Daoy (cell line): ENCODE measurements at places on chromosomes 5 and 9.
A peak's percentile ranks its signal among the peaks of the same experiment; 100 is the strongest.

DNA sequence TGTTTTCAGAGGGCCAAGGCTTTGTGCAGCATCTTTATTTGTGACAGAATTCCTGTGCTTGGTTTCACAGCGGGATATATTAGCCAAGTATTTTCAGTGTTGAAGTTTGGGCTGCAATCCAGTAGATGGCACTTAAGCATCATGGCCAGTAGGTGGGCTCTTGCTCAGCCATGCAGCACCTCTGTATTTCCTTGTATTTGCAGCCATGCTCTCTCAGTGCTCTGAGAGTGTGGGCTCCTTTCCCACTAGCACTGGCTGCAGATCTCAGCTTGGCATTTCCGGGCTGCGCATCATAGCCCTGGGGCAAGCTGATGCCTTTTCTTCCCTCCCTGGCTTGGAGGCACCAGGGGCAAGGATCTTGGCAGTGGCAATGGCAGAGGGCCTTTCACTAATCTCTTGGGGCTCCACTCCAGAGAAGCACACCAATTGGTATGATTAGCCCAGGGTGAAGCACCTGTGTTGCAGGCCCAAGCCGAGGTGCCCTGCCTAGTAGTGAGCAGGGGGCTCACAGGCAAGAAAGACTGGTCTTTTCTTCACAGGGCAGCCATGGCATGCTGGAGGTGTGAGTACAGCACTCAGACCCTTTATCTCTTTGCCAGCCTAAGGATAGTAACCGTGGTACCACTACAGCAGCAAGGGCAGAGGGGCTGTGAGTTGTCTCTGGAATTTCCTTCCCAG is 48.3 kb downstream of the SLCO6A1 start:
- no peak for DNase-seq

DNA sequence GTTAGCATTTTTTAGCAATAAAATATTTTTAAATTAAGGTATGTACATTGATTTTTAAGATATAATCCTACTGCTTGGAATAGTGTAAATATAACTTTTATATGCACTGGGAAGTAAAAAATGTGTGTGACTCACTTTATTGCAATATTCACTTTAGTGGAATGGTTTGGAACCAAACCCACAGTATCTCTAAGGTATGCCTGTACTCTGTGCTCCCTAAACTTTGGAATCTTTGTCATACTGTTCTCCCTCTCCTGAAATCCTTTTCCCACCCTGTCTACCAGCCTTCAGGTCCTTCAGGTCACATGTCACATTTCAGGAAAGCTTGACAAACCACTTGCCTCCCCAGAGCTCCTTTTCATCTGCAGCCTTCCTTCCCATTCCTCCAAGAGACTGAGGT is 308.7 kb downstream of the SPOCK1 start:
- DNase-seq: no peak

- no peak for DNase-seq
These were observed 16.3 kb upstream of the LRRC14B start for GRCh38 chr5:174876-175465.

GRCh38 chr9:16651446-16651964 is 219.0 kb downstream of the BNC2 start:
- no peak for DNase-seq

GRCh38 chr9:89543111-89543510 is 45.2 kb upstream of the SEMA4D start:
- DNase-seq: no peak

DNA sequence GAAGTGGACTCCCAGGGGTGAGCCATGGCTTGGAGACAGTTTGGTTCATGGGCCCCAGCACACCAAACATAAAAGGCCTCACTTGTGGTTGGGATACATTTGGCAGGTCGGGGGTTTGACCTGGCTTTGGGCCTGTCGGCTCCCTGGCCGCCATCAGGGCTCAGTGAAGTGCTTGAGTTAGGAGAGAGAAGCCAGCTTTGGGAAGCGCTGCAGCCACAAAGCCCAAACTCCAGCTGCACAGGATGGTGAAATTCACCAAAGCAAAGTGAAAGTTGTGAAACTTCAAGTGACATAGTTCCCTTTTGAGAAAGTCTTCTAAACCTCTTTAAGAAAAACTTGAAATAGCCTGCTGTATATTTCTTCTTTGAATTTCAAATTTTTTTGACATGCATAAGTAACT is 27.5 kb downstream of the SLC46A2 start:
- no peak for DNase-seq

DNA sequence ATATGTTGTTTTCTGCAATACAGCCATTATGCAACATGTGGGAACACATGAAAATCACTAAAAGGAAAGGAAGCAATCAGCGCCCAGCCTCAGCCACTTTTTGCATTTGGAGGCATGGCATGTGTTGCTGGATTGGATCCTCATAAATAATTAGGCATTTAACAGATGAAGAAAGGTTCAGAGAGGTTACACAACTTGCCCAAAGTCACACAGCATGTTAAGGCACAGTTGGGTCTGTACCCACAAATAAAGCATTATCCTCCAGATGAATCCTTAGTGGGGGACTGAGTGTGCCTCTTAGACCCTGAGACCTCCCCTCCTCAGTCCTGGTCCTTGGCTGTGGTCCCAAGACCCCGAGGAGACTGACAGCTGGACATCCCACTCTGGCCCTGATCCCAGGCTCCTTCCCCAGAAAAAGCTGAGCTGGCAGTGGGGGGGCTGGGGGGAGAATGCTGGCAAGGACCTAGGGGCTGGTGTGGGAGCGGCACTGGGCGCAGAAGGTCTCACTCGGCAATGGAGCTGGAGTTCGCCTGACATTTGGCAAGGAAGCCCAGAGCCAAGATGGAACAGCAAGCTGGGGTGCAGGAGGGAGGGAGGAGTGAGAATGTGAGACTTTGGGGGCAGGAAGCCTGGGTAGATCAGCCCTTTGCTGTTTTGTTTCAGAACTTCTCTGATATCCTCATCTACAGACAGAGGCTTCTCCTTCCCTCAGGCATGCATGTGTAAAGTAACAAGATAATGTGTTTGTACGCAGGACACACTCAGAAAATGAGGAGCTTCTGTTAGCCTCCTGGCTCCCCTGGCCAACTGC is 6.9 kb upstream of the AKNA start:
- no peak for DNase-seq

- DNase-seq: no peak
These were observed 3.1 kb upstream of the IL7R start for GRCh38 chr5:35853631-35854030.

- DNase-seq: no peak
These were observed 182.9 kb upstream of the MEF2C start for GRCh38 chr5:89065919-89066318.

DNA sequence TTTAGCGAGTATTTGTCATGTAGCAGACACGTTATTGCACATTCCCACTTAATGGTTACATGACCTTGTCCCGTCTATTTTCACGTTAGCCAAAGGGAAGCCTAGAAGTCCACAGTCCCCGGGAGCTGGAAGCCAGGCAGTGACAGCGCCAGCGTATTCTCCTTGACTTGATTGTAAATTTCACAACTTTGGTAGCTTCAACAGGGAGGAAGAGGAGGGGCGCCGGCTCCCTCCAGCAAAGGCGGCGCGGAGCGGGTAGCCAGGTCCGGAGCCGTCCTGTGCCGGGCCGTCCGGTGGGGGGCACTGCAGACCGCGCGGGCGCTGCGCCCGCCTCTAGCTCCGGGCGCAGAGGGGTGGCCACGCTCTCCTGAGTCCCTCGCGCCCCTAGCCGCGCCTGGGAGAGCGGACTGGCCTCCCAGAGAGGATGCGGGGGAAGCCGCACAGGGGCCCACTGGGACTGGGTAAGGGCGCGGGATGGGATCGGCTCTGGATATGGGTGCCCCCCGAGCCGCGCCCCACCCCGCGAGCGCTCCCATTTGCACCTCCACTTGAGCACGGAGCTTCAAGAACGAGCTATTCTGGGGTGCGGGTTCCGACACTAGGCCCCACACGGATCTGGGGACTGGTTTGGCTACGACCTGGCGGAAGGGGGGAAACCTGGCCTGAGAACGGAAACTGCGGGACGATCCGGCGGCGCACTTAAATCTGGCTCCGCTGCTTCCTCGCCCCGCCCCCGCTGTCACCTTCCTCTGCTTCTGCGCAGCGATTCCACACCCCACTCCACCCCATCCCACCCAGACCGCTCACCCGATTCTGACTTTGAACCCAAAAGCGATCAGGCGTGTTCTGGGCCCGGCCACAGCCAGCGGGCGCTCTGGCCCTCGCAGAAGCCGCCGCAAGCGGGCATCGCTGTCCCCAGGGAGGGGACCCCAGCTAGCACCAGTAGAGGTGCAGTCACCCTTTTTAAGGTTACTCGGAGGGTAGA is 23.8 kb downstream of the KLF4 start:
- peak; percentile 78 for DNase-seq

GRCh38 chr9:68797116-68797515 is 92.1 kb downstream of the PIP5K1B start:
- DNase-seq: no peak

GRCh38 chr5:33311893-33312292 is 128.9 kb upstream of the TARS1 start:
- peak; percentile 48 for DNase-seq

DNA sequence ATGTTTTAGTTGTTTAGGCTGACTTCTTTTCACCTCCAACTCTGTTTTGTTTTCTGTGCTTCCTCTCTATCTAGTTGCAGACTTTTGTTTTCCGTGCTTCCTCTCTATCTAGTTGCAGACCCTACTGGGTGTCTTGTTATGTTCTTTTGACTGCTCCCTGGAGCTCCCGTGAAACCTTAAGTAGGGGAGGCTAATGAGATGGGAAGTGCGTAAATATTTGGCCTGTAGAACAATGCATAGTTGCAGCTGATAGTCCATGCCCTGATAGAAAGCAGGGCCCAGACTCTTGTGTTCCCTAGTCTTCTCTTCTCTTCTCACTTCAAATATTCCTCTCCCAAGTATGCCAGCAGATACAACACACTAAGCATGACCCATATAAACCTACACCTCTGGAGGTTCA is 757.0 kb downstream of the BRINP1 start:
- DNase-seq: no peak

GRCh38 chr9:16352791-16353401 is 517.6 kb downstream of the BNC2 start:
- no peak for DNase-seq

DNA sequence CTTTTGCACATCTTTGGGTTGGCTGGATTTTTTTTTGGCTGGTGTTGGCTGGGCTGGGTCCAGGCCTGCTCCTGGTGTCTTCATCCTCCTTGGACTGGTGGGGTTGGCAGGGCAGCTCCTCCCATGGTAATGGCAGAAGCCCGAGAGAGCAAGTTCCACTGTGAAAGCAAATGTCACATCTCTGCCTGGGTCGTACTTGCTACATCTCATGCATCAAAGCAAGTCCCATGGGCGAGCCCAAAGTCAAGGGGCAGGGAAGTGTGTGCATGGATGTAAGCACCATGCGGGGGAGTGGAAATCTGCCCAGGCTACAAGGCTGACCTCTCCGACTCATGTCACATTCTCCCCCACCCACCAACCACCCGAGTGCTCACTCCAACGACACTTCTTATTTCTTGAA is 26.7 kb downstream of the NKX2-5 start:
- no peak for DNase-seq

- no peak for DNase-seq
These were observed 352.0 kb downstream of the KCTD16 start for GRCh38 chr5:144522698-144523097.

DNA sequence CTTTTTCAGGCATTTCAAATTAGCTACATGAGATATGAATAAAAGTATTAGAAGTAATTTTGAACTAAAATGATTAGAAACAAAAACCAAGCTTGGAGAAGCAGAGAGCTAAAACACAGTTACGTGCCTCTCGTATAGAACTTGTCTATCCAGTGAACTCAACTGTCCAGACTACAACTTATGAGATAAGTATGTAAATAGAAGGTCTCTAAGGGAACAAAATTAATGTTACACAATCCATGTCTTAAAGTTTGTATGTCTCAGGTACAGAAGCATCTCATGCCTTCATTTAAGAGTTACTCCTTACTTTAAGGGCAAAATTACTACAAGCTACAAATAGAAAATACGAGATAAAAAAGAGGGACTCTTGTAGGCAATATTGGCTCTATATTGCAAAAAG is 316.8 kb downstream of the CETN3 start:
- DNase-seq: no peak

DNA sequence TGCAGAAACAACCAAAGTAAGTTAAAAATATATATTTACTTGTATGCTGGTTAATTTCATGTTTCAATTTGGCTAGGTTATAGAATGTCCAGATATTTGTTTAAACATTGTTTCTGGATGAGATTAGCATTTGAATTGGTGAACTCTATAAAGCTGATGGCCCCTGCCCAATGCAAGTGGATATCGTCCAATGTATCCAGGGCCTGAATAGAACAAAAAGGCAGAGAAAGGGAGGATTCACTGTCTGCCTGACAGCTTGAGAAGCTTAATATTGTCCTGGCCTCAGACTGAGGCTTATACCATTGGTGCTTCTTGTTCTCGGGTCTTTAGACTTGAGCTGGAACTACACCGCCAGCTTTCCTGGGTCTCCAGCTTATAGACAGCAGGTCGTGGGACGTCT is 446.7 kb upstream of the ACTBL2 start:
- no peak for DNase-seq

- DNase-seq: peak; percentile 67
These were observed 30.0 kb upstream of the STOM start for GRCh38 chr9:121399883-121400607.

DNA sequence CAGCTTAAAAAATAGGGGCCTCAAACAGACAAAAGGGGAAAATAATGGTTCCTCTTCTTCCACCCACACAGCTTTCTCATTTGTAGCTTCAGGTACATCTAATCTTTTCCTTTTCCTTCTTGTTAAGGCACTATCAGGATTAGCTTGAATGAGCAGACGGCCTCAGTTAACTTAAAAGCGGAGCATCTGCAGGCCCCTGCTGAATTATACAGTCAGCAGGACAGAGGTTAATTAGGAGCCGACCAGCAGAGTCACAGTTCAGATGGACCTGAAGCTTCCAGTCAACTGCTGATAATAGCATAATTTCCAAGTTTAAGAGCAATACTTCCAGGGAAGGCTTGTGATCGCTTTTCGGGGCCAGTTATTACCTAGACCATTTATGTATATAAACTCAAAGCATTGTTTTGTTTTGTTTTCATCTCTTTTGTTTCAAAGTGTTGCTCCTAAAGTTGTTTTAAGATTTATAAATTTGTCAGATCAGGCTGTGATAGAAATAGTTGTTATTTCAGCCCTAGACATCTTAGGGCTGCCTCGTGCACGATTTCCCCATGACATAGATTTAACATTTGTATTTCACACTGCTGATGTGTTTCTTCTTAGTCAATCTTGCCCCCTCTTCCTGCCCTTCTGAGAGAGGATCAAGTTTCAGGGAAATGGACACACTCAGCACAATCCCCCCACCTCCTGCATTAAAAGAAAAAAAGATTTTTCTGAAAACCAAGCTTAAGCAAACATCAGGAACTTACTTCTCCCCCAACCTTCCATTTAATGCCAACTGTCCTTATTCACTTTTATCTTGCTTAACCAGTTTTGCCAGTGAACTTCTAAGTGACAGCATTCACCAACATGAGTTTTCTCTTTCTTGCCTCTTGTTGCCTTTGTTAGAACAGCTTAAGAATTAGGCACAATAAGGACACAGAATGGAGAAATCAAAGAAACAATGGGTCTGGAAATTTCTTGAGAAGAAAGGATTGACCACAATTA is 449.8 kb downstream of the ARHGEF28 start:
- no peak for DNase-seq
